Endothelial cell (in vitro differentiated cells): ENCODE measurements at places on chromosomes 4 and X. TPM values are rescaled to one million over a fixed set of nuclear protein-coding genes. Genes with fewer than 3 reads are reported as not detected.

- peaks cover 11% of the 10 kb centered on the region for H3K36me3 ChIP-seq
- no peak overlapping the region for H3K4me3 ChIP-seq
- DNase-seq, result no peak
These were observed 58.9 kb downstream of the CHIC2 start for GRCh38 chr4:54005475-54005874.

- H3K27ac ChIP-seq, result no peak overlapping the region
- peaks cover 3% of the 10 kb centered on the region for H3K4me1 ChIP-seq
- no peaks in the 10 kb centered on the region for H3K36me3 ChIP-seq
- H3K27me3 ChIP-seq, result no peaks in the 10 kb centered on the region
- no peak overlapping the region for H3K4me3 ChIP-seq
These were observed 17.1 kb downstream of the GK2 start for GRCh38 chr4:79390890-79391289.

HS6ST2 gene
- total RNA-seq, result 1.1 TPM

DNA sequence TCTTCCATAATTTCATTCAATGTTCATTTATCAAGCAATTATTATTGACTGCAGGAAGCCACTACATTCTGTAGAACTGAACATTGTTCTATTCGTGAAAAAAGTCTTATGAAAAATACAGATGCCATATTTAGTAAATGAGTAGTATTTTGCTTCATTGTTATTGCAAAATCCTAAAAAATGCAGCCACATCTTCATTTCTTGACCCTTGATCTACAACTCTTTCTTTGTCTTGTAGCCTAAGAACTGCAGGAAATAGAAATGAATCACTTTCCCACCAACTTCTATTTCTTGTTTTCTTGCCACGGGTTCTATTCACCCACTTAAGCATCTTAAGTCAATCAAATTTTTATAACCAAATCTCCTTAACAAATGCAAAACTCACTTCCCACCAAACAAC is 63.3 kb downstream of the KCNIP4 start:
- H3K27me3 ChIP-seq, result peaks cover 3% of the 10 kb centered on the region
- H3K4me3 ChIP-seq, result no peak overlapping the region
- no peaks in the 10 kb centered on the region for H3K4me1 ChIP-seq
- no peak overlapping the region for H3K27ac ChIP-seq

GYPE gene
- total RNA-seq, result 0.41 TPM

AGTR2 gene
- total RNA-seq, result 0.13 TPM
